ENCODE measurements at places on chromosomes 4 and X. TPM values are rescaled to one million over a fixed set of nuclear protein-coding genes. Genes with fewer than 3 reads are reported as not detected.

Gene CPE
- total RNA-seq, result 149 TPM

Gene EXOC1L
- total RNA-seq, result not detected

Gene SMC1A
- 87.6 TPM for total RNA-seq

Gene CENPVL2
- 0.33 TPM for total RNA-seq
